ENCODE measurements at places on chromosomes 2 and 18. TPM values are rescaled to one million over a fixed set of nuclear protein-coding genes. Genes with fewer than 3 reads are reported as not detected.

- DNase-seq: no peak
Measured at GRCh38 chr2:179898873-179899272, 37.5 kb upstream of the ZNF385B start.

GRCh38 chr18:70622622-70623419 is 334.0 kb downstream of the SOCS6 start:
- no peak for DNase-seq

- no peak for DNase-seq
Measured at GRCh38 chr18:32910694-32911296, 138.0 kb upstream of the KLHL14 start.

The ASXL3 gene
- 3.1 TPM for total RNA-seq

The MYO5B gene
- 25.5 TPM for total RNA-seq

The TTC21B gene
- total RNA-seq: 22.3 TPM

All from left lung (tissue), 14 donors.